Skin of body (tissue), 3 donors: ENCODE measurements at places on chromosomes 16 and 17. TPM values are rescaled to one million over a fixed set of nuclear protein-coding genes. Genes with fewer than 3 reads are reported as not detected.
A peak's percentile ranks its signal among the peaks of the same experiment; 100 is the strongest.

FOXJ1 gene
- 0.30 TPM for total RNA-seq

- no peak for DNase-seq
Observed at GRCh38 chr16:89156740-89157645, 14.6 kb upstream of the CDH15 start.

GRCh38 chr16:89009343-89010209 lies 32.6 kb upstream of the CBFA2T3 start:
- no peak for DNase-seq

- DNase-seq, result no peak
Observed at GRCh38 chr17:71799657-71800056, 321.2 kb upstream of the SOX9 start.

DNA sequence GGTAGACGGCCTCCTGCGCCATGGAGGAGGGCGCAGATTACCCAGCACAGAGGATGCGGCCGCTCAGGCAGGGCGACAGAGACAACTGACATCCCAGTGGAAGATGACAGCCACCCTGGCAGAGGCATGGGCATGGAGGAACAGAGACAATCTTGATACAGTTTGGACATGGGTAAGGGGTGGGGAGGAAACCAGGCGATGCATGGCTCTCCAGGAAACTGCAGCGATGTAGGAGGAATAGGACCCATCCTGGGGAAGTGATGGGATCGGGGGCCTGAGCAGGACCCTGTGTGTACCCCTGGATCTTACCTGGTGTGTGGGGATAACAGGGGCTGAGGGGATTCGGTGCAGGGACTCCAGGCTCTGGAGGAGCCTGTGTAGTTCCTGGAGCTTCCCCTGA lies 4.6 kb downstream of the OSBPL7 start:
- DNase-seq, result no peak

GRCh38 chr17:40859536-40859935 lies 7.5 kb downstream of the KRT12 start:
- DNase-seq, result no peak

GRCh38 chr17:66661411-66662256 lies 173.3 kb upstream of the CACNG5 start:
- no peak for DNase-seq

GRCh38 chr16:67254801-67255552 lies 6.2 kb downstream of the SLC9A5 start:
- DNase-seq, result no peak

GRCh38 chr17:48992444-48992843 lies 4.7 kb upstream of the IGF2BP1 start:
- no peak for DNase-seq

- peak; percentile 81 for DNase-seq
Observed at GRCh38 chr16:69186642-69187445, at the start of gene SNTB2. TSS of gene SNTB2 (plus strand) at chr16:69187164. CDS start at chr16:69187167, 3 bp downstream.
